Ascending aorta (tissue), 2 donors: ENCODE measurements at places on chromosomes 12 and 14.

- no peak overlapping the region for H3K4me3 ChIP-seq
- no peaks in the 10 kb centered on the region for H3K4me1 ChIP-seq
- no peak for DNase-seq
- no peak overlapping the region for H3K27ac ChIP-seq
Measured at GRCh38 chr12:62928632-62929031, 6.3 kb downstream of the PPM1H start.

- no peaks in the 10 kb centered on the region for H3K36me3 ChIP-seq
- no peaks in the 10 kb centered on the region for H3K4me1 ChIP-seq
- no peaks in the 10 kb centered on the region for H3K27me3 ChIP-seq
Measured at GRCh38 chr12:81722004-81722403, 37.1 kb downstream of the PPFIA2 start.

DNA sequence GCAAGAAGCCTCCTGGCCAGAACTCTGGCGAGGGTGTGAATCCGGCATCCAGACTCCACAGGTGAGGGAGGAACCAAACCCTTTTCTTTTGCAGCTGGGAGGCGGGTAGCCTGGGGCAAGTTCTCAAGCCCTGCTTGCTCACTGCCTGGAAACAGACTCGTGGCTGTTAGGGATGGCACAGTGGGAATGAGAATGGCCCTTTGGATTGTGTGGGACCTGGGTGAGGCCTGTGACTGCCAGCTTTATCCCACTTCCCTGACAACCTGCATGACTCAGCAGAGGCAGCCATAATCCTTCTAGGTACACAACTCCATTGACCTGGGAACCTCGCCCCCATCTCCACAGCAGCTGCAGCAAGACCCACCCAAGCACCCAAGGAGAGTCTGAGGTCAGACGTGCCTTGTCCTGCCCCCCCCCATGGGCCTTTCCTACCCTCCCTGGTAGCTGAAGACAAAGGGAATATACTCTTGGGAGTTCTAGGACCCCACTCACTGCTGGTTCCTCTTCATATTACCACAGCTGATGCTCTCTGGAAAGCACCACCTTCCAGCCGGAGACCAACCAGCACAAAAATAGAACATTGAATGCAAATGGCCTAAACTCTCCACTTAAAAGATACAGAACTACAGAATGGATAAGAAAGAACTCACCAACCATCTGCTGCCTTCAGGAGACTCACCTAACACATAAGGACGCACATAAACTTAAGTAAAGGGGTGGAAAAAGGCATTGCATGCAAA is 5.1 kb upstream of the GPR33 start:
- no peaks in the 10 kb centered on the region for H3K27me3 ChIP-seq
- DNase-seq = no peak
- H3K27ac ChIP-seq = no peak overlapping the region
- no peaks in the 10 kb centered on the region for H3K4me1 ChIP-seq
- H3K4me3 ChIP-seq = no peak overlapping the region

DNA sequence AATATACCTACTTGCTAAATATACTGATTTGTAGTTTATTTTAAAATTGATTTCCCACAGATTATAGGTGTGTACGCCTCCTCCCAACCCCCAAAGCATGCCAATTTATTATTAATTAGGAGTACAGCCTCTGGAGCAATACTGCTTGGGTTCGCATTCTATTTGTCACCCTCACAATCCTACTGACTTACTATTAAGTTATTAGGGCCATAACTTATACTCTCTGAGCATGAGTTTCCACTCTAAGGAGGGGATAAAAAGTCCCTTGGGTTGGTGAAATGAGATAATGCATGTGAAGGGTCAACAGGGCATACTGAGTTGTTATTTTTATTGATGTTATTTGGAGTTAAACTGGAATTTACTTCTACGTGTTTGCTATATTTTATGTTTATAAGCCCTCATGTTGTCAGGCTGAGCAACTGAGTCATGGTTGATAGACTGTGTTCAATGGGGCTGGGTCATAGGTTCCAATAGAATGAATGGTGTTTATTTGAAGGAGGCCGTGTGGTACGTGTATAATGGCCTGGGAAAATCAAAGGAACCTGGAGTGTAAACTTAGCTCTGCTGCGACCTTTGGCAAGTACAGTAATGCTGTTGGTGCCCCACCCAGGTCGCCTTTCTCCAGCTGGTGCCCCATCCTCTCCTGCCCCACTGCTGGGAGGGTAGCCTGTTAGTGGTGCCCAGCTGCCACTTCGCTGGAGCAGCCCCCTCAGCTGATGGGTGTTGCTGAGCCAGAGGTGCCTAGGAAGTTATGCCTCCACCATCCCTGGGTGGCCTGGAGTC is 99.3 kb upstream of the PTPRB start:
- no peak for DNase-seq
- no peaks in the 10 kb centered on the region for H3K36me3 ChIP-seq
- no peak overlapping the region for H3K4me3 ChIP-seq
- H3K27ac ChIP-seq = no peak overlapping the region

DNA sequence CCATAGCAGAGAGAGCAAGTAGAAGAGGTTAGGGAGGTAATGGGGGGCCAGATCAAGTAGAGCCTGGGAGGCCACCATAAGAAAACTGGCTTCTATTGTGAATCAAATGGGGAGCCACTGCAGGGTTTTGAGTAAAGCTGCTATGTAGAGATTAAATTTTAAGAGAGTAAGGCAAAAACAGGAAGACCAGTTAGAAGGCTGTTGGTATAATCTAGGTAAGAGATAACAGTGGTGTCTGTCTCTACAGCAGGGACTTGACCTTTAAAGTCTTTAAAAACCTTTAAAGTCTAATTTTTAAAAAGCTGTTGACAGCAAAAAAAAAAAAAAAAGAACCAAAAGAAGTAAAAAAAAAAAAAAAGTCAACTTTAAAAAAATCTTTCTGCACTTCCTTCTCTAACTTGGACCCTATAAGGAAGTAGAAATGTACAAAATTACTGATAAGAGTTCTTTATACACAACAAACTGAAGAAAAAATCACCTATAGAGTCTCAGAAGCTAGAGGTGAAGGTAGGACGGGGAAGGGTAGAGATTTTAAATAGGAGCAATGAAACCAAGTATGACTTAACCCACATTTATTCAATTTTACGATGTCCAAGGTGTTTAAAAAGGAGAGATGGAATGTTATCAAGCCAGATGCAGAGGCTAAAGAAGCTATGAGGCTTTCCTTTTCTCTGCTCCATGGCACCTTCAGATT is 26.1 kb downstream of the SGPP1 start:
- no peaks in the 10 kb centered on the region for H3K36me3 ChIP-seq
- no peaks in the 10 kb centered on the region for H3K4me1 ChIP-seq
- no peaks in the 10 kb centered on the region for H3K27me3 ChIP-seq
- H3K27ac ChIP-seq = no peak overlapping the region
- H3K4me3 ChIP-seq = no peak overlapping the region

GRCh38 chr14:100533656-100534485 is 53.3 kb downstream of the BEGAIN start:
- peak; percentile 63 for DNase-seq
- no peak overlapping the region for H3K27ac ChIP-seq
- H3K4me1 ChIP-seq = no peaks in the 10 kb centered on the region

DNA sequence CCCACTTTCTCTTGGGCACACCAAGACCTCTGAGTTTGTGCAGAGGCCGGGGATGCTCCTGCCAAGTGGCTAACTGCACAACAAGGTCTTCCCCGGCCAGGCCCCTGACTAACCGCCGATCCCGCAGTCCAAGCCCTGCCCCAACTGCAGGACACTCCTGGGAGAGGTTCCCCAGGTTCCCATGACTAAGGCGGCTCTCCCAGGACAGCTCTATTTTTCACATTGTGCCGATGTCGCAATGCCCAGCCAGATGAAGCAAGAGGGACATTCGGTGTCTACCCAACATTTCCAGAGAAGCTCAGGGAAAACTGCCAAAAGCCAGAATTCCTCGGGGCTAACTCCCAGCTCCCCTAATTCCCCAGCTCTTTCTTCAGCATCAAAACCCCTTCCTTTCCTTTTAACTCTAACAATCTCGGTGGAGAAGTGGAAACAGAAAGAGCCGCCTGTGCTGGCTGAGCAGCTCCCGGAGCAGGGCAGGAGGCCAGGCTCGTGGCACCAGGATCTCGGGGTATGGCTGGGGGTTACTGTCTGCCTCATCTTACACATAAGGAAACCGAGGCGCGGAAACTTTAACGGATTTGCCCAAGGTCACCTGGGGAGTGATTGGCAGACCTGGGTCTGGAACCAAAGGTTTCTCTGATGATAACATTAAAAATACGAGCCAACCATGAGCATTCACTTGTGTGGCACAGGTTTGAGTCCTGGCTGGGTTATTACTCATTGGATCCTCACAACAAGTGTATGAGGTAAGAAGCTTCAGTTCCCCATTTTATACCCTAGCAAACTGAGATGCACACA is 318.2 kb downstream of the BCL11B start:
- H3K4me3 ChIP-seq = no peak overlapping the region
- peaks cover 3% of the 10 kb centered on the region for H3K4me1 ChIP-seq
- no peak overlapping the region for H3K27ac ChIP-seq
- H3K36me3 ChIP-seq = no peaks in the 10 kb centered on the region
- H3K27me3 ChIP-seq = no peaks in the 10 kb centered on the region

- no peak for DNase-seq
- H3K27ac ChIP-seq = no peak overlapping the region
- no peaks in the 10 kb centered on the region for H3K27me3 ChIP-seq
- no peak overlapping the region for H3K4me3 ChIP-seq
- H3K36me3 ChIP-seq = no peaks in the 10 kb centered on the region
- H3K4me1 ChIP-seq = peaks cover under 1% of the 10 kb centered on the region
Measured at GRCh38 chr14:58746261-58746660, 108.5 kb downstream of the DACT1 start.

- H3K36me3 ChIP-seq = no peaks in the 10 kb centered on the region
- DNase-seq = no peak
- no peak overlapping the region for H3K27ac ChIP-seq
- H3K4me3 ChIP-seq = no peak overlapping the region
Measured at GRCh38 chr12:87809916-87810315, 219.3 kb downstream of the C12orf50 start.

DNA sequence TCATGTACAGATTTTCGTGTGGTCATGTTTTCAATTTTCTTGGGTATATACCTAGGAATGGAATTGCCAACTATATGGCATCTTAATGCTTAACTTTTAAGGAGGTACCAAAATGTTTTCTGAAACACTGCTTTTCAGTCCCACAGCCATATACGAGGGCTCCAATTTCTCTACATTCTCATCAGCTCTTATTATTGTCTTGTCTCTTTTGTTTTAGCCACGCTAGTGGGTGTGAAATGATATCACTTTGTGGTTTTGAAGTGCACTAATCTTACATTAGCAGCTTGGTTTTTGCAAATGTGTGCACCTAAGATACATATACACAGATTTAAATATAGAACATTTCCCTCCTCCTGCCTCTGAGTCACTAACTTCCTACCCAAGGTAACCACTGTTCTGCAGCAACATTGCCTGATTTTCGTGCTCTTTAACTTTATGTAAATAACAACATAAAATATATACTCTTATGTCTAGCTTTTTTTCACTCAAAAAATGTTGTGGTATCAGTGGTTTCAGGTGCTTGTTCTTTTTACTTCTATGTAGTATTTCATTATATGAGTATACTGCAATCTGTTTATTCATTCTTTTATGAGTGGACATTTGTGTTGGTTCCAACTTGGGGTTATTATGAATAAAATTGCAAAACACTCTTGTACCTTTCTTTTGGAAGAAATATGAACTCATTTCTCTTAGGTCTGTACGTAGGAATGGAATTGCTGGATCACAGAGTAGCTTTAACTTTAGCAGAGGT is 73.1 kb downstream of the ZFP36L1 start:
- no peaks in the 10 kb centered on the region for H3K4me1 ChIP-seq
- no peaks in the 10 kb centered on the region for H3K27me3 ChIP-seq
- no peaks in the 10 kb centered on the region for H3K36me3 ChIP-seq
- no peak overlapping the region for H3K27ac ChIP-seq
- DNase-seq = no peak

- no peak overlapping the region for H3K4me3 ChIP-seq
- H3K27me3 ChIP-seq = no peaks in the 10 kb centered on the region
- DNase-seq = no peak
Measured at GRCh38 chr12:116244001-116244400, 33.5 kb downstream of the MED13L start.

- H3K27ac ChIP-seq = no peak overlapping the region
- H3K27me3 ChIP-seq = no peaks in the 10 kb centered on the region
- H3K4me1 ChIP-seq = no peaks in the 10 kb centered on the region
- DNase-seq = no peak
Measured at GRCh38 chr14:93535537-93535936, 104.8 kb downstream of the UNC79 start.

DNA sequence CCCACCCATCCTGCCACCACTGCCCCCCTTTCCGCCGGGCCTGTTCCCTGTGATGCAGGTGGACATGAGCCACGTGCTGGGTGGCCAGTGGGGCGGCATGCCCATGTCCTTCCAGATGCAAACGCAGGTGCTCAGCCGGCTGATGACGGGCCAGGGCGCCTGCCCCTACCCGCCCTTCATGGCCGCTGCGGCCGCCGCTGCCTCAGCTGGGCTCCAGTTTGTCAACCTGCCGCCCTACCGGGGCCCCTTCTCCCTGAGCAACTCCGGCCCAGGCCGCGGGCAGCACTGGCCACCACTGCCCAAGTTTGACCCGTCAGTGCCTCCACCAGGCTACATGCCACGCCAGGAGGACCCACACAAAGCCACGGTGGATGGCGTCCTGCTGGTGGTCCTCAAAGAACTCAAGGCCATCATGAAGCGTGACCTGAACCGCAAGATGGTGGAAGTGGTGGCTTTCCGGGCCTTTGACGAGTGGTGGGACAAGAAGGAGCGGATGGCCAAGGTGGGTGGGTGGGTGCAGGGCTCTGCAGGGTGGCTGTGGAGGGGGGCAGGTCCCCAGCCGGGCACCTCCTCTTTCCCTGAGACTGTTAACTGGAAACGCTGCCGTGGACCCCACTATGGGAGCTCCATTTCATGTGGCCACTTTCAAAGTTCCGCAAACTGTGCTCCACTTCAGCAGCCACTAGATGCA is 10.8 kb downstream of the SETD1B start:
- H3K4me1 ChIP-seq = peaks cover 24% of the 10 kb centered on the region
- H3K27me3 ChIP-seq = no peaks in the 10 kb centered on the region
- no peak overlapping the region for H3K27ac ChIP-seq
- H3K36me3 ChIP-seq = peaks cover 67% of the 10 kb centered on the region
- no peak for DNase-seq

DNA sequence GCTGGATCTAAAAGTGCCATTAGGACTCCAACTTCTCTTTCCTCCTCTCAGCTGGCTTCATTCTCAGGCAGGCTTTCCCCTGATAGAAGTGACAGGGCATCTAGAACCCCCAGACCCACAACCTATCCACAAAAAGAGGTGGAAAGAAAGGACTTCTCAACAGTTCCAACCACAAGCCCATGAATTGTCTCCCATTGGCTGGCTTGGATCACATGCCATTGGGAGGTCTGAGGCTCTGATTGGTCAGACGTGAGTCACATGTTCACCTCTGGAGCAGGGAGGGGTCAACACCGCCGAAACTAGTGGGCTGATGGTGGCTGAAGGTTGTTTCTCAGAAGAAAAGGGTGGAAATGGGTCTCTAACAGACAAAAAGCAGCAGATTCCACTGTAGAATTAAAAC is 47.2 kb downstream of the DRAM1 start:
- H3K4me1 ChIP-seq = no peaks in the 10 kb centered on the region
- H3K36me3 ChIP-seq = peaks cover 6% of the 10 kb centered on the region
- H3K27me3 ChIP-seq = no peaks in the 10 kb centered on the region
